Activated CD4-positive, alpha-beta memory T cell treated with anti-CD3 and anti-CD28 coated beads for 36 hours (primary cell): ENCODE measurements at places on chromosomes 5 and 9. TPM values are rescaled to one million over a fixed set of nuclear protein-coding genes. Genes with fewer than 3 reads are reported as not detected.
A peak's percentile ranks its signal among the peaks of the same experiment; 100 is the strongest.

- DNase-seq, result peak; percentile 63
These were observed 50.7 kb upstream of the VLDLR start for GRCh38 chr9:2570615-2571479.

DNA sequence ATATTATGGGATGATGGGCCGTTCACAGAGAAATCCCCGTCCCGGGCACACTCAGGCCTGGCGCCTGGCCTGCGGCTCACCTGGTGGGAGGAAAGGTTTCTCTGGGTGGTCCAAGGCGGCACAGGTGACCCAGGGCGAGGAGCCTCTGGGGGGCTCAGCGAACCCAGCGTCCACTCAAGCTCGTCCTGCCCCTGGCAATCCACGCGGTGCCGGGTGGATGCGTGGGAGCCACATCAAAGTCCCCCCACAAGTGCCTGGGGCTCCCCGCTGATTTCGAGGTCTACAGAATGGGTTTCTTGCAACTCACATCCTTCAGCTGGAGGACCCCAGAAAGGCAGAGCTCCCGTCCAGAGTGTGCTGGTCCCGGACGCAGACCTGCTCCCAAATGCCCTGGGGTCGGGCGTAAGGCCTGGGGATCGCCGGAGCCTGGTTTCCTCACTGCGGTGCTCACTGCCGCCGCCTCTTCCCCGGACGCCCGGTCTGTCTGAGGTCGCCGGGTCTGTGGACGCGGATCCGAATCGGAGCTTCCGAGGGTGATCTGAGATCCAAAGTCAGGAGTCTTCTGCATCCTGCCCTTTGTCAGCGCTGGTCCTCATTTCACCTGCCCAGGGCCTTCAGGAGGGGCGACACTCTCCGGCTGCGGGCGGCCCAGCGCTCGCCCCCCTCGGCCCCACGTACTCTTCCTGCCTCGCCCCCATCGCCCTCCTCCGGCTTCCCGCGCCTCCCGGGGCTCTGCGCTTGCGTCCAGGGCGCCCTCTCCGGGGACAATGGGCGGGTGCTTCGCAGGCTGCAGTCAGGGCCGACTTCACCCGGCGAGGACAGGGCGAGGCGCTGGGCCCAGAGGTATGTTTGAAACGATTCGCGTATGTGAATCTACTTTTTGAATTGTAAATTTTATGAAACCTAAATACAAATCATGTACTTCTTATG lies 20.0 kb upstream of the RUFY1 start:
- DNase-seq, result peak; percentile 76

DNA sequence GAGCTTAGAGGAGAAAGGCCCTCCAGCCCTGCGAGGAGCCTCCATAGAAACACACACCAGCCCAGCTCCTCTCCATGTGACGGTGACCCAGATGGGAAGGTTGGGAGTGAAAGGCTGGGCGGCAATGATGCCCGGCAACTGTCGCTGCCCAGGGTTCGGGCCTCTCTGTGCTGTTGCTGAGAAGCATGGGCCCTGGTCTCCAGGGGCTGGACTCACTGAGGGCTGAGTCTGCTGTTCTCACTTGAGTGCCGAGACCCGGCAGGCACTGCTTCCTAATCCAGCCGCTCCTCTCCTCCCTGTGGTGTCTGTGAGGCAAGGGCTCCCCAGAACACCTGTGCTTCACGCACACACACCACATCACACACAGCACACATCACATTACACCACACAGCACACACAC lies 493.6 kb downstream of the GADD45G start:
- DNase-seq, result no peak

The GPR151 gene
- not detected for total RNA-seq

GRCh38 chr5:158514319-158514985 lies 585.3 kb downstream of the EBF1 start:
- DNase-seq, result no peak

The TEX48 gene
- total RNA-seq, result 1.2 TPM

- DNase-seq, result no peak
These were observed 42.6 kb upstream of the SPATA31D4 start for GRCh38 chr9:81885602-81886001.

DNA sequence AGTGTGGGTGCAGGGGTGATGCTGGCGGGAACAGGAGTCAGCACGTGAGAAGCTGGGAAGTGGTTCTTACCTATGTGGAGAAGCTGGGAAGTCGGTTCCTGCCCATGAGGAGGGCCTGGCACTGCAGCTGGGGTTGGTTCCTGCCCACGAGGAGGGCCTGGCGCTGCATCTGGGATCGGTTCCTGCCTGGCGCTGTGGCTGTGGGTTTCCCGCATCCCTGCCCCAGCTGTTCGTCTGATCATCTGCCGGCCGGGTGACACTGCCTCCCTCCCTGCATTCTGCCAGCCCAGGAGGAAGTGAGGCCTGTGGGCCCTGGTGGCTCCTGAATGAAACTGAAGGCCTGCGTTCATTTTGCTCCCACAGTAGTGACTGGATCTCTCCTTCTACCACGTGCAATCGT lies 5.1 kb downstream of the OBP2A start:
- no peak for DNase-seq

GRCh38 chr9:35114113-35114839 lies 1.4 kb downstream of the ATOSB start:
- DNase-seq, result peak; percentile 88

The MAML1 gene
- total RNA-seq, result 20.3 TPM

GRCh38 chr9:117145081-117145480 lies 269.8 kb downstream of the ASTN2 start:
- no peak for DNase-seq

DNA sequence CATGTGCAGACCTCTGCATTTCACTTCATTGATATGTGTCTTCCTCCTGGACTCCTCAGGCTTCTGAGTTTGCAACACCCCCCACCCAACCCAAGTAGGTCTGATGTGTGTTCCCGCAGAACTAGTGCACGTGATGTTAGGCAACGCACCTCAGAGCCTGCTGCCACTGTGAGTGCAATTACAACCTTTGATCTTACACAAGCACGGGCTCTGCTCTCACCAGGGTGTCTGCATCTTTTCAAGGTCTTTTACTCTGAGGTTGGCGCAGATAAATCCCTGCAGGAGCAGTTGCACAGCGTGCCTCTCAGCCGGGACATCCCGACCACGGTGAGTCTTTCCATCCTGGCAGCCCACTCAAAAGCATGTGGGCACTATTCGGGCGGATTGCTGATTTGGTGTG lies 80.1 kb downstream of the EGFLAM start:
- no peak for DNase-seq

The CAMK4 gene
- total RNA-seq, result 33.3 TPM

GRCh38 chr5:68240202-68240601 lies 24.6 kb downstream of the PIK3R1 start:
- DNase-seq, result no peak

The BRINP1 gene
- total RNA-seq, result not detected

GRCh38 chr5:164818445-164818844 lies 1313.0 kb downstream of the MAT2B start:
- no peak for DNase-seq

DNA sequence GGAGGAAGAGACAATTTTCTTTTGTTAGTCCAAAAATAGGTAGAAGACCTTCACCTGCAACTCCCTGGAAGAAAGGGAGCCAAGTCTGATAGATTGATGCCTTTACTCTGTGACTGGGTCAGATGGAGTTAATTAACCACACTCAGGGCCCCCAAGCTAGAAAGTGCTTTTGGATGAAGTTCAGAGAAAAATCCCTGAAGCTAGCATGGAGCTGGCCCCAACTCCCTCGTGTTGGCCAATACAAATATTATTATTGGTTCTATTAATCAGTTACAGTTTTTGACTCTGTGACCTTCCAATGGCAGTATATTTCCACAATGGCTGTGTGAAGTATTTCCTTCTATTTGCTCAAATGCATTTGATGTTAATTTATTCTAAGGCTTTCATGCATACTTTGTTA lies 1753.5 kb downstream of the EFNA5 start:
- no peak for DNase-seq

The OGN gene
- not detected for total RNA-seq

DNA sequence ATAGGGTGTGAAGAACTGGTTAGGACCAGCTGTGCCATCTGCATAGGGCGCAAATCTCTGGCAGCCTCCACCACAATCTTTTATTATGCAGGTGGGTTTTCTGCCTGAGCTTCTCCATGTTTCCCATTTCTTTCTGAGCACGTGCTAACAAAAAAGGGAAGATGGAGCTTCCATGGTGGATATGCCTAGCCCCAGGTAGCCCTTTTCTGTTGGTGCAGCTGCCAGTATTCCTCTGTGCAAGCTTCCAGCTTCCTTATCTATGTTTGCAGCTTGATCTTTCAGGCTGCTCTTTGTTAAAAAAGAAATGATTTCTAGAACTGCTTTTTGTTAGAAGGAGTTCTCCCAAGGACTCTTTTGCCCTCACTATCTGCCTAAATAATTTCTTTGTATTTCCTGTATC lies 95.0 kb upstream of the EPB41L4A start:
- no peak for DNase-seq

- DNase-seq, result no peak
These were observed 96.7 kb upstream of the SEMA6A start for GRCh38 chr5:116671211-116671736.

The PCAT7 gene
- total RNA-seq, result not detected

The MYORG gene
- total RNA-seq, result 1.9 TPM

The STK32A gene
- total RNA-seq, result not detected

The SPINK1 gene
- not detected for total RNA-seq

- no peak for DNase-seq
These were observed 3.8 kb downstream of the BRINP1 start for GRCh38 chr9:119365291-119366027.

- DNase-seq, result no peak
These were observed 320.1 kb downstream of the MTRR start for GRCh38 chr5:8188874-8189565.

The TYRP1 gene
- not detected for total RNA-seq

The NME5 gene
- not detected for total RNA-seq

The RASA1 gene
- 25.4 TPM for total RNA-seq

- no peak for DNase-seq
These were observed 978 bp upstream of the BRD3OS start for GRCh38 chr9:134024214-134024792.

DNA sequence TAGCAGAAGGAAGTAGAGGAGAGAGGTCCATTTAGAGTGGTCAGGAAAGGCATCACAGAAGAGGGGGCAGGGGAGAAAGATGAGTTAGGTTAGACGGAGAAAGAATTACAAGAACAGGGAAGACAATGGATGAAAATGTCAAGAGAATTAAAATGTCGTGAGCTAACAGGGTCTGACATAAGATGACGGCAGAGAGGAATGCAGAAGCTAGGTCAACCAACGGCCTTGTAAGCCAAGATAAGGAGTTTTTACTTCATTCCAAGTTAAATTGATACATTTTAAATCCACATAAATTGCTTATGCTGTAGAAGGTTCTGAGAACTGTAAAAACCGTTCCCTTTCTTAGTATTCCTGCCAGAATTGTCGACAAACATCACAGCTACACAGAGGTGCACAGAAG lies 896.9 kb upstream of the DMAC1 start:
- DNase-seq, result no peak

DNA sequence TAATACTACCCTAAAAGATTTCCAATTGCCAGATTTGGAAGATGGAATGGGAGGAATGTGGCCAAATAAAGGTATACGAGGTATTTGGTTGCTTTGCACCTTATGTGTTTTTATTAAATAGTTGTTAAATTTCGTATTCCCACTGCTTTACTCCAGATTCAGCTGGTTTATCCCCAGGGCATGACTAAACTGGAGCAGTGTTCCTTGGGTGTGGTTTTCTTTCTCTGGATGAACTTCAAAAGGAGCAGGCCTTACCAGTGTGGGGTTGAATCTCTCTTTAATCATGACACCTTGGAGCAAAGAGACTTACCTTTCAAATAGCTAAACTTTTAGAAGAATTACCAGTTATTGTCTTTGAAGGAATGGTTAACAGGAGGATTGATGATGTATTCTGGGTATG lies 121.7 kb upstream of the BNC2 start:
- DNase-seq, result no peak

- peak; percentile 58 for DNase-seq
These were observed 77.4 kb upstream of the DMRT1 start for GRCh38 chr9:764105-764524.

GRCh38 chr5:126178521-126178920 lies 244.7 kb upstream of the GRAMD2B start:
- no peak for DNase-seq

GRCh38 chr9:123860603-123861002 lies 69.3 kb downstream of the DENND1A start:
- no peak for DNase-seq

The NEUROG1 gene
- total RNA-seq, result not detected

The AK1 gene
- 28.5 TPM for total RNA-seq

GRCh38 chr5:73544429-73545402 lies 20.7 kb downstream of the ANKRA2 start:
- no peak for DNase-seq

GRCh38 chr5:159337016-159337955 lies 7.0 kb upstream of the IL12B start:
- peak; percentile 66 for DNase-seq

- DNase-seq, result no peak
These were observed 92.9 kb downstream of the GLDC start for GRCh38 chr9:6552498-6553121.

The ADAM19 gene
- total RNA-seq, result 111 TPM
